ENCODE measurements at places on chromosomes 12 and 14.

GRCh38 chr12:59645242-59645641, 49.4 kb downstream of the SLC16A7 start:
- DNase-seq: no peak

GRCh38 chr14:86237733-86238132, 707.8 kb downstream of the FLRT2 start:
- DNase-seq: no peak

DNA sequence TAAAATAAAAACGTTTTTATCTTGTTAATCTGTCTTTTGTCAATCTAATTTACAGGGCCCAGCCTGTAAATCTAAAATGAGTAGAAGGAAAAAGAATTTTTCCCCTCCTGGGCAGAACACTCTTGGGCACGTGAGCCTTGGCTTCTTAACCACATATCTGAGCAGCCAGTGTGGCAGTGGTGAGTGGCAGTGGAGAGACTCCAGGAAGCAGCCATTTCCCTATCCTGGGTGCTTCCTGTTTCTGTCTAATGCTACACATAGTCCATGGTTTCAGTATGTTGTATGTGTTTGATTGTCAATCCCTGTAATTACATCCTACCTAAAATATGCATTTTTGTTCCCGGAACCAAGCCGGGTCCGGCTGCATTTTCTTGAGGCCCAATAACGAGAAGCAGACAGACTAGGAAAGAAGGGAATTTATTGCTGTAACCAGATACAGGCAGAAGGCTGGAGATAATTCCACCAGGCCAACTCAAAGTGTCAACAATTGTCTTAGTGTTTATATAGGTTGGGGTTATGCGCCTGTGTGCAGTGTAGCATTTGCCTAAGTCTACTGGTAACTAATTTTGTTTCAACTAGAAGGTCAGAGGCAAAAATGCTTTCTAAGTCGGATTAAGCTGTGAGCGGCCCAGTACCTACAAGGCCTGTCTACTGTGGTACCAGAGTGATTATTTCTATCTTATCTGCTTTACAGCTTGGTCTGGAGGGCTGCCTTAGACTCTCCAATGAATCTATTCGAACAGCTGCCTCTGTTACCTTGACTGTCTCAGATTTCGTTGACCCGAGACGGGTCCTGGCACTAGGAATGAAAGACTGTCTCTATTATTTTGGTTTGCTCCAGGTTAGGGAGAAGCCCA, 82.4 kb upstream of the RESF1 start:
- DNase-seq: no peak

DNA sequence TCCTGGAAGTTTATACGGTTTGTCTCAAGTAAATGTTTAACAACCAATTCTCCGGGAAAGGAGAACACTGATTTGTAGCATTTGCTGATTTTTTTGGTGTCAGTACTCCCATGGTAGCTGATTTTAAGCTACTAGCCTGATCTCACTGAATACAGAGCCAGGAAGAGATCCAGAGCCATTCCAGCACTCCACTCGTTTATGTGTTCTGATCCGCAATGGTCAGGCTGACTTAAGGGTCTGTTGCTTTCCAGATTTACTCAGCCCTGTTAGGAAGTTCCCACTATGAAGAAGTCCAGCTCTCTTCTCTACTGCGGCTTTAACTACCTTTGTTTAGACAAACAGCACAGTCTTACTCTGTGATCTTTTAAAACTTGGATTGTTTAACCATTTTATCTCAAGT, 38.0 kb upstream of the NID2 start:
- DNase-seq: no peak

- DNase-seq: no peak
These were observed 710 bp upstream of the FOS start for GRCh38 chr14:75277815-75278421.

GRCh38 chr12:49340095-49340870, 3.3 kb upstream of the C1QL4 start:
- no peak for DNase-seq

DNA sequence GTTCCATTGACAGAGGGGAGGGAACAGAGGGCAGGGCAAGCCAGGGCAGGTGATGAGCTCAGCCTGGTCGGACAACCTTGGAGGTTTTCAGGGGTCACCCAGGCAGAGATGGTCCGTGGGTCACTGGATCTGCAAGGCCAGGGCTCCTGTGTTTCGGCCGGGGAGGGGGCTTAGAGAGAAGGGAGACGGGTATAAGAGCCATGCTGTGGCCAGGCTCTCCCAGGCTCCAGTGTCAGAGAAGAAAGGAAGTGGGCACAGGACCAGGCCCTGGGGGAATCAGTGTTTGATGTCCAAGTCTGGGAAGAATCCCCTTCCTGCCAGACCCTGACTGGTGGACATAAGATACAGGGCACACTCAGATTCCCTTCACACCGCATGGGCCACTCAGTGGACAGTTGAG, 36.9 kb downstream of the DIO3 start:
- no peak for DNase-seq

GRCh38 chr12:131773582-131774221, 54.5 kb upstream of the MMP17 start:
- no peak for DNase-seq

DNA sequence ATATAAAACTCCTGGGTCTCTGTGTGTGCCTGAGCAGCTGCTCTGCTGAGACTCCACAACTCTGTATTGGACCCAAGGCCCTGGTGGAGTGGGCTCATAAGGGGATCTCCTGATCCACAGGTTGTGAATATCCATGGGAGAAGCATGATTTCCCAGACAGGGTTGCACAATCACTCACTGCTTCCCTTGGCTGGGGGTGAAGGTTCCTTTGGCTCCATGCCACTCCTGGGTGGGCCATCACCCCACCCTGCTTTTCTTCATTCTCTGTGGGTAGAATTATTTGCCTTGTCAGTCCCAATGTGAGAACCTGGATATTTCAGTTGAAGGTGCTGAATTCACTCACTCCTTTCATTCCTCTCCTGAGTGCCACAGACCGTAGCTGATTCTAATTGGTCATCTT, 205.2 kb upstream of the TMEM260 start:
- no peak for DNase-seq

GRCh38 chr12:43848226-43848507, 12.3 kb downstream of the TMEM117 start:
- DNase-seq: no peak

DNA sequence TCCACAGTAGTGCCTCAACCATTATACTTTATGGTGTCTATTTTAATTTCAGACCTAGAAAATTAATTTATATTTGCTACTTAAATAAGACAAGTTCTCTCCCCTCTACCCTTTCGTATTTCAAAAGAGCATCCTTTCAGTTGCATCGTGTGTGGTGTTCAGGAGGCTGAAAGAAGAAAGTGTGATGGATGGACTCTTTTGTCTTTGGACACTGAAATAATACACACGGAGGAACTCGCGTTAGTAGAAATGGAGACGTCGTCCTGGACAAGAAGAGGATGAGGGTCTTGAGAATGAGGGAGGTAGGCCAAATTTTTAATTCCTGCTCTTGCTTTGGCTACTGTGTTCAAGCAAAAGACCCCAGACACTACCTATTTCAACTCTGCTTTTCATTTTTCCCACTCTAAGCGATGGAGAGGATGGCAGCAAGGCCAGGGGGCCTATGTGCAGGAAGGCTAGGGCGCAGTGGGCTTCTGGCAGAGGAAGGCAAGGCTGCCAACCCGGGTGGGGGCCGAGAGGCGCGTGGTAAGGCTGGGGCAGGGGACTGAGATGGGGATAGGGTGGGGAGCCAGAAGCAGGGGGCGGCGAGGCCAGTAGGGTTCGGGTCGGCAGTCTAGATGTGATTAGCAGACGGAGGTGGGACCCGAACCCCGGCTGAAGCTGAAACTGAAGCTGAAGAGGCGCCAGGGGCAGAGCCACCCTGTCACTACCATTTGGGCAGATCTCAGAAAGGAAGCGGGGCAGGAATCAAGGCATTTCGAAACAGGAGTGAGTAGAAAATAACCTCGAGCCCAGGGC, 722 bp downstream of the TMED8 start:
- DNase-seq: no peak

GRCh38 chr14:74217672-74218448, 21.4 kb upstream of the VSX2 start:
- DNase-seq: peak; percentile 16

GRCh38 chr14:100889641-100890040, 13.9 kb downstream of the RTL1 start:
- DNase-seq: no peak

DNA sequence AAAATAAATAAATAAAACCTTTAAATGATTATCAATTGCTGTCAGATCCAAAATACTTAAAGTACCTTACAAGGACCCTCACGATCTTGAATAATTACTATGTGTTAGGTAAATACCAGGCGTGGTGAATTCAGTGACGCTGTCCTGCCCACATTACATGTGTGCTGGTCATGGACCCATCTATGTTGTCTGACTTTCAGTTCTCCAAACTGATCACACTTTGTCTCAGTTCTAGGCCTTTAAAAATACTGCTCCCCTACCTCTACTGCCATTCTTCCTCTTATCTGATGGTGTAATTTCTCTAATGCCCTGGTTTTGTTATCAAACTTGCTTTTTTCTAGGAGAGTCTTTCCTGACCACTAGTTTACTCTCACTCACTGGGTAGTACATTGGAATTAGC, 520.7 kb downstream of the TRHDE start:
- no peak for DNase-seq

- no peak for DNase-seq
These were observed 444.8 kb upstream of the RGS6 start for GRCh38 chr14:71487449-71487848.

DNA sequence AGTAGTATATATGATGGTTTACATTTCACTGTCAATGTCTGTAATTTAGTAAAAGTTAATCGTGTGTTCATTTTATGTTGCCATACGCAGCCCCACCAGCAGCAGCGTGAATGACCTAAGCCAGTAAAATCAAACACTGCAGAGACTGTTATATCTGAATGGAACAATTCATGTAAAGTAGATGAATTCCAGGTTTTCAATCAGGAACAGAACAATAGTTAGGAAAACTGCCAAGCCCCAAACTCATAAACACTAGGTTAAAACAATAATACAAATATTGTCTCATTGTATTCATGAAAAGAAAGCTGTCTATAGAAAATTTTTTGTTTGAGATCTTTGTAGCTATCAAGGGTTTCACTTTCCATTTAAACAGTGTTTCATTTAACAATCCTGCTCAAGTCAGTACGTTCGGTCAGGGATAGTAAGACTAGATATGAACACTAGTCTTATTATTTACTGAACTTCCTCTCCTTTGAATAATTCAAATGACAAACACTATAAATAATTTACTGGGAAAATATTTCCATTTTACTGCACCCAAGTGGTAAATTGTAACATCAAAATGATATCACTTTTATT, 256.8 kb upstream of the FLRT2 start:
- DNase-seq: no peak

DNA sequence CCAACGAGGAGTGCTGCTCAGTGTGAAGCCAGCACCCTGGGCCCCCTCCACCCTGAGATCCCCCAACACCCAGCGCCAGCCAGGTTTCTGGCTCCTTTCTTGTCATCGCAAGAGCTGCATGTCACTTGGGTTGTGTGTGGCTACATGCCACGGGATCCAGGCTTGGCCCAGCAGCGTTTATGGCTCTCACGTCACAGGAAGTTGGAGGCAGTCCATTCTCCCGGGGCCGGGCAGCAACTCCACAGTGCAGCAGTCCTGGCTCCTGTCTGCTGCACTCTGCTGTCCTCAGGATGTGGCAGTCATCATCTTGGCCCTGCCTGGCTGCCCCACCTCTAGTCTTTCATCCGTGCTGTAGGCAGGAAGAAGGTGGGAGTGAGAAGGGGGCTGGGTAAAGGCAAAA, 78.3 kb downstream of the AACS start:
- DNase-seq: peak; percentile 6

GRCh38 chr12:6921996-6922946, 5.5 kb upstream of the ATN1 start:
- no peak for DNase-seq

- DNase-seq: no peak
These were observed 40.4 kb downstream of the KLC1 start for GRCh38 chr14:103669370-103669769.

DNA sequence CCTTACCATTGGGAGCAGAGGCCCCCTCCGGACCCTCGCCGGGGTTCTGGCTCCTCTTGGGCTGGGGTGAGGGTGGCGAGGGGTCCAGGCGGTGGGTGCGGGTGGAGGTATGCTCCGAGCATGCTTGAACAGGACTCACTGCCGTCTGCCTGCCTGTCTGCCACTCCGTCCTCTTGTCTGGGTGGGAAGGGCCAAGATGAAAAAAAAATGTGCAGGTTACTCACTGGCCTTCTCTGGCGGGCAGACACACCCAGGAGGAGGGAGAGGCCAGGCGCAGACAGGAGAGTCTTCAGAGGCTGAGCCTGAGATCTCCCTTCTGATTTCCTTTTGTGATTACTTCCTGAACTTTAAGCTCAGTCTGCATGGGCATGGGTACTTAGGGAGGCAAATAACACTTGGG, 76.1 kb downstream of the STON2 start:
- DNase-seq: no peak

DNA sequence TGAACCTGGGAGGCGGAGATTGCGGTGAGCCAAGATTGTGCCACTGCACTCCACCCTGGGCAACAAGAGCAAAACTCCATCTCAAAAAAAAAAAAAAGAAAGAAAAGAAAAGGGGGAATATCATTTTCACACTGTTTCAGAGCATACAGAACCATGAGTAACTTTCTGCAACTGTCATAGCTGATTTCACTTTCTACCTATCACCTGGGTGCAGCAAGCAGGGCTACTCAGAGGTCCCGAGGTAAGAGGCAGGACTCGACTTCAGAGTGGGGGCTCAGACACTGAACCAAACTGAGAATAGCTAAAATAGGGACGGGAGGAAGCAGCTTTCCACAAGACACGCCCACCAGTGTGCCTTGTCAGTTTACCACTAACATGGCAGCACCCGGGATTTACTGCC, 29.8 kb downstream of the OR10P1 start:
- no peak for DNase-seq

GRCh38 chr14:101731187-101732080, 30.1 kb upstream of the PPP2R5C start:
- DNase-seq: peak; percentile 34

DNA sequence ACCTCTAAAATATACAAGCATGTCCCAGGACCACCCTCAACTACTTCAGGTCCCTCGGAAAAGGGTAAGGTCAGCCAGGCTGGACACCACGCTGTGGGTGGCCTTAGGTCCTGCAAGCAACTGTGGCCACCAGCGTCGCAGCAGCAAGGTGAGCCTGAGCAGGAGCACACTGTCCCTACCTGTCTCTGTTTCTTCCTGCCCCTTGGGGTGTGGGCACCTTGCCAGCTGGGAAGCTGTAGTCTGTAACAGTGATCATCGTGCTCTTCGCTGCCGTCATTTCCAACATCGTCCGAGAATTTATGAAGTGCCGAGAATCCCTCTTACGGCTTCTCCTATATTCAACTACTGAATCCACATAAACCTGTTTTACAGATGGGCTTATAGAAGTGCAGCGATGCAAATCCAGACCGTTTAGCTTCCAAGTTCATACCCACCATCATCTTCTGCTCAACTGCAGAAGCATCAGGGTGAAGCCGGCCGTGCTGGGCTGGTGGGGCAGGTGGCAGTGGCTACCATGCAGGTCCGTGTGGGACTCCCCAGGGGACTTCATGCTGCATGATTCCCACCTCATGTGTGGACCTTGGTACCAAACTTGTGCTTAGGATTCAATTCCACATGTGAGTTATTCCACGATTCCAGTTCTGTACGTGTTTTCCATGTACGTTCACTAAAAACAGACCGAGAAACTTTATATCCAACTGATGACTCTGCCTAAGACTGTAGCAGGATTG, 361.3 kb upstream of the SFSWAP start:
- no peak for DNase-seq
